ENCODE measurements at places on chromosomes 6 and 20.

DNA sequence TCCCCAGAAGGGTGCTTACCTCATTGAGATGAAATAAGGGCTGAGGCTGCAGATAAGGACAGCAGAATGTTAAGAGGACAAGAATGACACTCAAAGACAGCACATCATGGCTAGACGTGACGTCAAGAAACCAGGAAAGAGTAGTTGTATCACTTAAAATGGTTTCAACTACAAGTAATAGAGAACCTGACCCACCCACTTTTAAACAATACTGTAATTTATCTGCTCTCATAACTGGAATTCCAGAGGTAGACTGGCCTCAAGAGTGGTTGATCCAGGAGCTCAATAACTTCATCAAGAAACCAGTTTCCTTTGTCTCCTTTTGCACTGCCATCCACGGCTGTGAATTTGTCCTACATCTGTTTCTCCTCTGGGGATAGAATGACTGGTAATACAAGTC, 187.1 kb downstream of the EYA4 start:
- DNase-seq: no peak

DNA sequence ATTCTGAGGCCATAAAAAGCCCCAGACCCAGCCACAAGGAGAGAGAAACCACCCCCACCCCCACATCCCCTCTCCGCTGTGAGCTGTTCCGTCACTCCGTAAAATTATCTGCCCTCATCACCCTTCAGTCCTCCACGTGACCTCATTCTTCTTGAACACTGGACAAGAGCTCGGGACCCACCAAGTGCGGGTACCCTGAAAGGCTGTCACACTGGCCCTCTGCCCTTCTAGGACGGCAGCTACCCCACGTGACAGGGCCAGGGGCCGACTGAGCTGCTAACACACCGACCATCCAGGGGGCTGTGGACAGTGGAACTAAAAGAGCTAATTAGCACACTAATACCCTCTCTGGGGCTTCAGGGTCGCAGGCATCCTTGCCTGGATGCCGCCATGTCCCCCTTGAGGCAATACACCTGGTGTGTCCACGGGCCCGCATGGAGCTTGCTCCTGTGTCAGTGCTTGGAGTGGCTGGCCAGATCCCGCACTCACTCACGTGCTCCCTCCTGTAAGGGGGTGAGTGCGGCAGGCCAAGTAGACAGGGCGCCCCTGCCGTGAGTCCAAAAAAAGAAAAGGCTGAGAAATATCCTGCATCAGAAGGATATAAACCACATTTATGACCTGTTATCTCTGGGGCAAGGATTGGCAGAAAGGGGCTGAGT, 29.2 kb upstream of the AHCY start:
- DNase-seq: no peak

- DNase-seq: no peak
Measured at GRCh38 chr6:164035900-164036485, 621.5 kb downstream of the QKI start.

GRCh38 chr6:6655805-6656251, 67.3 kb downstream of the LY86 start:
- no peak for DNase-seq

DNA sequence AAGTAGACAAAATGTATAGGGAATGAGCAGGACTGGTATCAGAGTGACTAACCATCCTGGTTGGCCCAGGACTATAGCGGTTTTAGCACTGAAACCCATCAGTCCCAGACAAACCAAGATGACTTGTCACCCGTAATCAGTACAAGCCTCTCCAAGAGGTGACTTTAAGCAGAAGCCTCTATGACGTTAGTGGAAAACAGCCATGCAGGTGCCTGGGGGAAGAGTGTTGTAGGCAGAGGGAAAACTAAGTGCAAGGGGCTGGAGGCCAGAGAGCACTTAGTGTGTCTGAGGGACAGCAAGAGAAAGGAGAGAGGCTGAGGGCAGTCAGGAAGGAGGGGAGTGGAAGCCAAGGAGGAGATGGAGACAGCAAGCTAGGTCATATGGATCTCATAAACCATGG, 2.1 kb downstream of the SGK2 start:
- no peak for DNase-seq

GRCh38 chr6:108559884-108560462, 744 bp upstream of the FOXO3 start:
- DNase-seq: peak; percentile 88

DNA sequence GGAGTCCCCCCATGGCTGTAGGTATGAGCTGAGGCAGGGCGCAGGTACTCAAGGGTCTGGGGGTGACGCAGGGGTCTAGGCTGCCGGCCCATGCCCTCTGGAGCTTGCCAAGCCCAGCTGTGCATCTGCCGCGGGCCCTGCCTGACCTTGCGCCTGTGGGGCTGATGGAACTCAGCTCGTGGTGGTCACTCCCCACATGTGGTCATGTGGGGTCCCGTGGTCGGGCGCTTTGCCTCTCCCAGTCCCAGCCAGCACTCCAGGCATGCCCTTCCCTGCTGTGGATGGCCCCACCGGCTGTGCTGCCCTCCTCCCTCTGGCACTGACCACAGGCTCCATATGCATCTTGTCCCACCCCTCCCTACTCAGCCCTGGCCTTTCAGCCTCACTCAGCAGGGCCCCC, 57.3 kb downstream of the RPP40 start:
- DNase-seq: no peak

DNA sequence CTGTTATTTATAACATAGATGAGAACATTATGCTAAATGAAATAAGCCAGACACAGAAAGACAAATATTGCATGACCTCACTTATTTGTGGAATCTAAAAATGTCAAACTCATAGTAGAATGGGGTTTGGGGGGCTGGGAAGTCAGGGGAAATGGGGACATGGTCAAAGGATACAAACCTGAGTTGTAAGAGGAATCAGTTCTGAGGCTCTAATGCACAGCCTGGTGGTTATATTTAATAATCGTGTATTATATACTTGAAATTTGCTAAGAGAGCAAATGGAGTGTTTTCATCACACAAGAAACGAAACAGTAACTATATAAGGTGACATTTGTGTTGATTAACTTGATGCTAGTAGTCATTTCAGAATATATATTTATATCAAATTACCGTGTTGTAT, 40.8 kb upstream of the GFOD1 start:
- no peak for DNase-seq

DNA sequence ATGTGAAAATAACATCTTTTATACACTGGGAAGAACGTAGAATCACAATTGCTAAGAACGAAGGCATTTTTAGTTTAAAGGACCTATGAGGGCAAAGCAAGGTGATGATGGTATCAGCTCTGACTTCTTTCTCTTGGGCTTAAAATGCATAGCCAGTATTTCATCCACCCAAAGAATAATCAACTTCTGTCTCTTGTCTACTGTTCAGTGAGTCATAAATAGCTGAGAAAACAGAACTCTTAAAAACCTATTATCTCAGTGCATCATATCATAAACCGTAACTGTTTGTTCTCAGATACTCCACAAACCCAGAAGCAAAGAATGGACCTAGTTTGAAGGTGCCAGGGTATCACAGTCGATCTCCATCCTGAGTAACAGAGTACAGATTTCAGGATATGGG, 5.2 kb downstream of the PHF10 start:
- no peak for DNase-seq

- DNase-seq: no peak
Measured at GRCh38 chr20:17605131-17605660, 35.3 kb downstream of the DSTN start.

- no peak for DNase-seq
Measured at GRCh38 chr6:88263591-88263990, 97.4 kb upstream of the CNR1 start.

DNA sequence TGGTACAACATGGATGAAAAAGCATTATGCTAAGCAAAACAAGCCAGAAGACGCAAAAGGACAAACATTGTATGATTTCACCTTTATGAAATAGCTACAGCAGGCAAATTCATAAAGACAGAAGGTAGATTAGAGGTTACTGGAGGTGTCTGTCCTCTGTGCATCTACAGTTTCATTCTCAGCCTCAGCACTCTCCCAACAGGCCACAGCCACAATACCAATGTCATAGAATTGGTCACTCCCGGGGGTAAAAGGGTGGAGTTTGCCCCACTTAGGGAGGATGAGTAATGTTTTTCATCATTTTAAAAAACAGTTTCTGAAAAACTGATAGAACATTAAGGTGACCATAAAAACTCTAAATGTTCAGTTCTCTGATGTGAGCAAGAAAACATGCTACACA, 17.2 kb upstream of the TMX4 start:
- DNase-seq: no peak

DNA sequence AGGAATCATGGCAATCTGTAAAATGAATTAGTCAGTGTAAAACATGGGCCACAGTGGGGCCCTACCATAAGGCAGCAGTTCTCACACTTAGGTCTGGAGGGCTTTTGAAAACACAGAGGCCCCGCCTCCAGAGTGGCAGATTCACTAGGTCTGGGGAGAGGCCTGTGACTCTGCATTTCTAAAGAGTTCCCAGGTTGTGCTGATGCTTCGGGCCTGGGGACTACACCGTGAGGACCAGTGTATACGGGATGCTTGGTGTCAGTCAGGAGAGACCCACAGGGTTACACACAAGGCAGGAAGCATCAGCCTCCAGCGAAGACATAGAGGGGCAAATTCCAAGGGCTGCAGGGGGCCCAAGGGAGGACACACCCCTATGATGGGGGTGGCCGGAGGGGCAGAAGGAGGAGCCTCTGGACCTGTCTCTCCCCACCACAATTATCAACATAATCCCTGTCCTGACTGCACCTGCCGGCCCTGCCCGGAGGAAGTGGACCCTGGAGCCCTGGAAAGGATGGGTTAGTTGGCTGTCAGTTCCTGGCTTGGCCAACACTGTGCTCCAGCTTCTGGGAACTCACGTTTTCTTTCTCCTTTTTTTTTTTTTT, 46.7 kb downstream of the FGD2 start:
- DNase-seq: no peak

DNA sequence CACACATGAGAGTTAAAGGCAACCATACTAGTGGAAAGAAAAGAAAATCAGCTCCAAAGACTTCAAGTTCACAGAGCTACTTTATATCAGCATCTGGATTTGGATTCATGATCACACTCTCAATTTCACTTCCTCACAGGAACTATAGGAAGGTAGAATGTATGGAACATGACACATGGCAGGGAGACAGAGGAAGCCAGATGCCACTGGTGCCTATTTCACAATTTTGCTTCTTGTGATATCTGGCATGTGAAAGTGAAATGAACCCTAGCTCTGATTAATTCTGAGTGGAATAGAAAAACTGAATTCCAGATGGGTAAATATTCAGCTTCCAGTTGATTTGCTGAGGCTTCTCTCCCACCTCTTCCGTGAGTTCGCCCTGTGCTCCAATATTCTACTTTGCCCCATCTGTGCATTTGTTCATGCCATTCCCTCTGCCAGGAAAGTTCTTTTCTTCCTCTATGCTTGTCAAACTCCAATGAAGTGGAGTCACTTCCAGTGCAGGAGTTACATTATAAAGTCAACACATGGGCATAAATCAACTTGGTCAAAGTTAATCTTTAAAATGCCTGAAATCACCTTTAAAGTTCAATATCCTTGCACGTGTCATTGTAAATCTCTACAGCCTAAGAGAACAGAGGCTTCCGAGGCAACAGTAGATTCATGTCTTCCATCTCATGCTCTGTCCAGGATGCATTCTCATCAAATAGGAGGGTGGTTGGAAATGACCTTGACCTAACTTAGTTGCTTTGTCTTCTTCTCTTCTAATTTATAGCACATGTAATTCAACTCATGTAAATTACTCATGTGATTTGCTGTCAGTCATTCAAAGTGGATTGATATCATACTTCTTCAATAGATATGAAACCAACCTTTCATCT, 275.3 kb downstream of the HIVEP2 start:
- DNase-seq: no peak

GRCh38 chr6:156807028-156807427, 29.9 kb downstream of the ARID1B start:
- no peak for DNase-seq

GRCh38 chr6:121435444-121436069, at the start of gene GJA1:
TSS of gene GJA1 (plus strand) at chr6:121435646. CDS start at chr6:121446848, 11,202 bp downstream.
- DNase-seq: peak; percentile 90

DNA sequence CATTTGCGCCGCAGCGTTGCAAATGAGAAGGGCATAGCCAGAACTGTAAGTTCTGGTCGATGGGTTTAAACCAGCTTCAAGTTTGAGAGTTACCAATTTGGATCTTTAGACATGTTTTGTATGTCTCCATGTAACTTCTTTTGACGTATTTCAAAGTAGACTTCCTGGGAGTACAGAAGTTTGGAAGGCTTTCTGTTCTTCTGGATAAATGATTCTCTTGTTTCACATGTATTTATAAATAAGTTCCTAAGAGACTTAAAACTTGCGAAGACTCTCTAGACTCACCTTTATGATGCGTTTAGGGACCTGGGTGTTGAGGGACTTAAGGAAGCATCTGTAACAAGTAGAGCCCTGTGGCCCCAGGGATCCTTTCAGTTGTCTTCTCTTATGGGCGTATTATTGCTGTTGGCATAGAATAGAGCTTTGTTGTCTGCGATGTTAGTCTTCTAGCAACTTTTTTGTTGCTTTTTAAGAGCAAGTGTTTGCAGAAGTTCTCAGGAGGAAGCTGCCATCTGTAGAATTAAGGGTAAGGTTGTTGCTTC, 1.3 kb downstream of the CDYL start:
- DNase-seq: peak; percentile 34

GRCh38 chr6:132788658-132789395, 9.6 kb downstream of the SLC18B1 start:
- no peak for DNase-seq

DNA sequence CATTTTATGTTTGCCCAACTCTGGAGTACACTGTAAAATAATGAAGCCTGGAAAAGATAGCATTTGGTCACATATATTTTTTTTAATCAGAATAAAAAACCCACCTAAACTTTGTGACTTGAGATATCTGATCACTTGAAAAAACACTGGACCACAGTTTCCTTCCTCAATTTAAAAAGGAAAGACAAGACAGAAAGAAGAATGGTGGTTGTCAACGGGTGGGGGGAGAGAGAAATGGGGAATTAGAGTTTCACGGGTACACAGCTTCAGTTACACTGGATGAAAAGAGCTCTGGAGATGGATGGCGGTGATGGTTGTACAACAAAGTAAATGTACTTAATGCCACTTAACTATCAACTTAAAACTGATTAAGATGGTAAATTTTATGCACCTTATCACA, 14.7 kb upstream of the DST start:
- DNase-seq: no peak

GRCh38 chr6:42047790-42048405, 2.4 kb upstream of the TAF8 start:
- DNase-seq: no peak

Measured in fibroblast of skin of right quadriceps (primary cell).